Ascending aorta (tissue), 2 donors: ENCODE measurements at places on chromosomes 13 and 19.
A peak's percentile ranks its signal among the peaks of the same experiment; 100 is the strongest.

DNA sequence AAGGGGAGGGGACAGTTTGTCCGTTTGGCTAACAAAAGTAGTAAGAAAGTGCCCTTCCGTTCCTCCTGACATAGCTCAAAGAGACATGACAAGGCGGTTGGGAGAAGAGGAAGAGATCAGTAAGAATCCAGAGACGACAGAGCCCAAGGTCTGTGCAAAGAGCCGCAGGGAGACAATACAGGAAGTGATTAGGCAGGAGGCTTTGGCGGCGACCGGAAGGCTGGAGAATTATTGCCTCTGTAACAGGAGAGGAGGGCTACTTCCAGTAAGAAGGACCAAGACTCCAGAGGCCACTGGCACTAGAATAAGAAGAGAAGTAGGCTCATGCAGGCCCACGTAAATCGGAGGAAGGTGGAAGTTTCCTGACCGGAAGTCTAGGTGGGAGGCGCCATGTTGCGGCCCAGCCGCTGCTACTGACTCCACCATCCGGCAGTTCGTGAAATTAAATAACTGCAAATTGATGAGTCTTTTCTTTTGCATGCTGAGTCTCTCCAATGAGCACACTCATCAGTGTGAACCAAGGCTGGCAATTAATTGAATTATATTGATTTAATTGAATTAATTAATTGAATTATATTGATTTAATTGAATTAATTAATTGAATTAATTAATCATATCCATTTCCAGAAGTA lies 9.9 kb downstream of the RFX2 start:
- peak overlapping the region; percentile 90 for H3K27ac ChIP-seq
- peak overlapping the region; percentile 11 for H3K4me3 ChIP-seq
- DNase-seq: no peak
- no peaks in the 10 kb centered on the region for H3K27me3 ChIP-seq

DNA sequence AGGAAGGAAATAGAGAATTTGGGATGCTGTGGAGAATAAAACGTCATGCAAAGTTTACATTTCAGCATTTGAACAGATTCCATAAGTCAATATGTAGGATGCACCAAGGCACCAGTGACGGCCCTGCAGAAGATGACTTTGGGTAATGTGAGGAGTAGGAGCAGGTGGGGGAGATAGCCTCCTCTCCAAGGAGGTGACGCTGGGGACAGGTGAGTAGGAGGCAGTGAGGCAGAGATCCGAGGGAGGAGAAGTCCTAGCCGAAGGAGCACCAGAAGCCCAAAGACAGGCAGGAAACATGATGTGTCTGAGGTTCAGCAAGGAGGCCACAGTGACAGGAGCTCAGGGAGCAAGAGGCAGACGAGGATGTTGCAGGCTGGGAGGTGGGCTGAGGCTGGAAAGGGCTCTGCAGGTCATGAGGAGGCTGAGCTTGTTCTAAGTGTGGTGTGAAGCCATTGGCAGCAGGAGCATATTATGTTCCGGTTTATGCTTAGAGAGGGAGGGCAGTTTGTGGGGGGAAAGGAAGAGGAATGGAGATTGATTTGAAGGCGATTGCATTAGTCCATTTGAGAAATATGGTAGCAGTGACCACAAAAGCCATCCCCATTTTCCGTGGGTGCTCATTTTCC lies 55.7 kb upstream of the C1QTNF9 start:
- no peak overlapping the region for H3K27ac ChIP-seq
- no peak overlapping the region for H3K4me3 ChIP-seq
- no peak for DNase-seq
- H3K36me3 ChIP-seq: no peaks in the 10 kb centered on the region

DNA sequence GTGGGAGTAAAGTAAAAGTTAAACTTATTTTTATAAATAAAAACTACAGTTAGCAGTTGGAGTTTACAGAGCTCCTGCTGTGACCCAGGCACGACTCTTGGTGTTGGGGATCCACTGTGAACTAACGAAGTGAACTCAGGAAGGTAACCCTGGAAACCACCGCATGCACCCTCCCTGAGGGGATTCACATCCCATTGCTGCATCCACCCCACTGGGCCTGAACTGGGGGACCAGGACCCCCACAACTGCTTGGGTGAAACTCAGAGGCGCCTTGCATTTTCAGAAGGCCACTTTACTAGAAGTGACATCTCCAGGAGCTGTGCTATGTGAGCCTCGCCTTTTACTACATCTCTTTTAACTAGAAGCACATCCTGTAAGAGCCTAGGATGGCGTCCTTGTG lies 166.4 kb downstream of the TEX29 start:
- no peak overlapping the region for H3K4me3 ChIP-seq
- no peaks in the 10 kb centered on the region for H3K27me3 ChIP-seq
- no peaks in the 10 kb centered on the region for H3K36me3 ChIP-seq
- H3K27ac ChIP-seq: no peak overlapping the region

GRCh38 chr13:65456150-65456912 lies 1773.8 kb downstream of the PCDH9 start:
- H3K36me3 ChIP-seq: no peaks in the 10 kb centered on the region
- H3K4me1 ChIP-seq: no peaks in the 10 kb centered on the region
- no peak overlapping the region for H3K4me3 ChIP-seq

DNA sequence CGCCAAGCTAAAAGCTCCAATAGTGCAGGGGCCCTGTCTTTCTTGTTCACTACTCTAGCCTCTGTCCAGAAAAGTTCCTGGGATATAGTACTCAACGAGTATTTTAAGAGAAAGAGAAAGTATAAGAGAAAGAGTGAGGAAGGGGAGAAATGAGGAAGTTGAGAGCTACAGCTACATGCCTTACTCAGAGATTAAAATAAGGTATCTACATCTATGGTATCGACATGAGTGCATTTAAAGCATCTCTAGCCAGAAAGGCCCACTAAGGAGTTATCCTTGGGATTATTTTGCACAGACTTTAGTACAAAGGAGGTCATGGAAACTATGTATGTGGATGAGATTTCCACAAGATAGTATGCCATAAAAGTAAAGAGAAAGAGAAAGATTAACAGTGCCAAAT lies 28.5 kb downstream of the MYCBP2 start:
- H3K36me3 ChIP-seq: peaks cover 15% of the 10 kb centered on the region
- H3K27ac ChIP-seq: no peak overlapping the region
- no peak for DNase-seq
- H3K4me1 ChIP-seq: peaks cover 3% of the 10 kb centered on the region

DNA sequence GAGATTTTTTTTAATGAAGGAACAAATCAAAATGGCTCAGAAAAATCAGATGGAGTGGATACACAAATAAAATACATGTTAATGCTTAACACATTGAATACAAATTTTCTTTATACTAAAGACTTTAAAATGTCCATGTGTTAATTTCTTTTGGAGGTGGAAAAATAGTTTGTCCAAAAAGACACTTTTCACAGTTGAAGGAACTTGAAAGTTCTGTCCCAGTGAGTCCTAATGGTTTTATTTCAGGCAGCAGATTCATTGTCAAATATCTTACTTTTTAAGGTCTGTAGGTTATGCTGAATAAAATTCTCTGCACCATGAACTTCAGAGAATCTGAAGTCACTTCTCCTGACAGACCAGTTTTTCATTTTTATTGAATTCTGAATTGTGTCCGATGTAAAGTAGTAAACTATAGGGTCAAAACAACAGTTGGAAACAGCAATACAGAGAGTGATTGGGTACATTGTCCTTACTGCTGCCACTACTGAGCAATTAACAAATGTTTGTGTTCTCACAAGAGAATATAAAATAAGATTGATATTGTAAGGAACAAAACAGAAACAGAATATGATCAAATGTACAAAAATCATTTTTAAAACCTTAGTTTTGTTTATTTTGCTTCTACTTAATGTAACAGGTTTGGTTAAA lies 1.6 kb downstream of the LPAR6 start:
- no peaks in the 10 kb centered on the region for H3K27me3 ChIP-seq
- H3K36me3 ChIP-seq: no peaks in the 10 kb centered on the region
- peaks cover 7% of the 10 kb centered on the region for H3K4me1 ChIP-seq
- peak overlapping the region; percentile 62 for H3K27ac ChIP-seq
- DNase-seq: no peak

DNA sequence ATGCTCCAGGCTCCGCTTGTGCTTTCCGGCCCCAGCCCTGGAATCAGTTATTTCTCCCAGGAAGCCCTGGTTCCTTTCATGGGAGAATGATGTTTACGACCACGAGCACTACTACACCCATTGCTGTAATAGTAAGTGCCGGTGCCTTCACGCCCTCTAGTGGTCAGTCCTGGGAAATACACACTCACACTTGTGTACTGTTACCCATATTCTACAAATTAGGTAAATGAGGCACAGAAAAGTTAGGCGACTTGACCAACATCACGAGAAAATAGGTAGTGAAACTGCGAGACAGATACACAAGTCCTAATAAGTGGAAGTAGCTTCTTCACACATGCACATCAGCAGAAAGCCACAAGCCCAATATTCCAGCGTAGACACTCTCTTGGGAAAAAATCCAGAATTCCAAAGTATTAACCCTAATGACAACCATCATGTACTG lies 21.7 kb downstream of the CEACAM21 start:
- H3K27ac ChIP-seq: no peak overlapping the region
- no peaks in the 10 kb centered on the region for H3K27me3 ChIP-seq
- peak; percentile 83 for DNase-seq

GRCh38 chr13:23202383-23202782 lies 21.6 kb downstream of the SGCG start:
- no peaks in the 10 kb centered on the region for H3K27me3 ChIP-seq
- H3K4me3 ChIP-seq: no peak overlapping the region
- no peak for DNase-seq
- H3K36me3 ChIP-seq: no peaks in the 10 kb centered on the region
- H3K27ac ChIP-seq: no peak overlapping the region

DNA sequence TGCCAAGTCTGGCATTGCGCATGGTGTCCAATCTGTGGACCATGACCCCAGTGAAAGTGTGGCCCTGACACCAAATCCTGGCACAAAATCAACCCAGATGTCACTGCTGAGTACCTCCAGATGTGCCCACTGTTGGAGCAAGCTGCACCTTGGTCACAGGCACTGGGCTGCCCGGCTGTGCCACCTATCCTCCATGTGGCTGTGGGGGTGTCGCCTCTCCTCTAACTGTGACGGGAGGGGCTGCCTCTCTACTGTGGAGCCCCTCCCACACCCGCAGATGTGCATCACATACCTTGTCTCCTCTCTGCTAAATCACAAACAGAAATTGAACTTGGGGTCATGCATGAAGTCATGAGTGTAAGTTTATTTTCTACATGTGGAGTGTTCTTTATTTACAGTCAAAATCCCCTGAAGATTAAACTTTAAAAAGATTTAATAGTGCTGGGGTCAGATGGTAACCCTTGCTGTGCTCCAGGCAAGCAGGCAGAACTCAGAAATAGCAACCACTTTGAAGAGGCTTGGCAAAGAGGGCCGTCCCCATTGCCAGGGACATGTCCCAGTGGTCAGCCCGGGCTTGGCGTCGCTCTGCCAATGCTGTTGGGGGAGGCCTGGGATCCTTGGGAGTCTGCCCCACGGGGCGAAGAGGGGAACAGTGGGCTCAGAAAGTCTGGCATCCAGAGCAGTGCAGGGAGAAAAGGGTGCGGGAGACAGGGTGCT lies 46.4 kb upstream of the ZNF536 start:
- no peak overlapping the region for H3K27ac ChIP-seq
- no peak overlapping the region for H3K4me3 ChIP-seq
- DNase-seq: no peak
- H3K27me3 ChIP-seq: no peaks in the 10 kb centered on the region

DNA sequence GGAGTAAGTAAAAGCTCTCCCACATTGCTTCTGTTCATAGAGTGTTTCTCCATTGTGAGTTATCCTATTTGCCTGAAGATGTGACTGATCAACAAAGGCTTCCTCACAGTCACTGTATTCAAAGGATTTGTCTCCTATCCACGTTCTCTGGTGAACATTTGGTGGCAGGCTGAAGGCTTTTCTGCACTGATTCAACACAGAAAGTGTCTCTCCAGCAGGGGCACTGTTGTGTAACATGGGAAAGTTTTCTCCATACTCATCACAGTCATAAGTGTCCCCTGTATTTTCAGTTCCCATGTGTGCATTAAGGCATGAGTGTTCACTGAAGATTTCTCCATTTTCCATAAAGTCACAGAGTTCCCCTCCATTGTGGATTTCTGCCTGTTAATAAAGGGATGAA lies 17.6 kb downstream of the ZNF121 start:
- no peak overlapping the region for H3K4me3 ChIP-seq
- no peaks in the 10 kb centered on the region for H3K27me3 ChIP-seq

GRCh38 chr19:45040059-45040771 lies 1.4 kb downstream of the CLASRP start:
- H3K4me1 ChIP-seq: peaks cover 22% of the 10 kb centered on the region
- H3K36me3 ChIP-seq: peaks cover 58% of the 10 kb centered on the region
- H3K27ac ChIP-seq: peak overlapping the region; percentile 91
- no peak for DNase-seq

- H3K27ac ChIP-seq: peak overlapping the region; percentile 94
- H3K36me3 ChIP-seq: peaks cover 64% of the 10 kb centered on the region
- DNase-seq: no peak
- H3K4me1 ChIP-seq: peaks cover 25% of the 10 kb centered on the region
- no peaks in the 10 kb centered on the region for H3K27me3 ChIP-seq
Observed at GRCh38 chr19:1254081-1254527, 5.7 kb downstream of the MIDN start.

- no peak for DNase-seq
- H3K36me3 ChIP-seq: no peaks in the 10 kb centered on the region
- H3K27ac ChIP-seq: no peak overlapping the region
- H3K4me1 ChIP-seq: no peaks in the 10 kb centered on the region
- no peaks in the 10 kb centered on the region for H3K27me3 ChIP-seq
Observed at GRCh38 chr19:38806371-38806770, 6.4 kb downstream of the LGALS4 start.

DNA sequence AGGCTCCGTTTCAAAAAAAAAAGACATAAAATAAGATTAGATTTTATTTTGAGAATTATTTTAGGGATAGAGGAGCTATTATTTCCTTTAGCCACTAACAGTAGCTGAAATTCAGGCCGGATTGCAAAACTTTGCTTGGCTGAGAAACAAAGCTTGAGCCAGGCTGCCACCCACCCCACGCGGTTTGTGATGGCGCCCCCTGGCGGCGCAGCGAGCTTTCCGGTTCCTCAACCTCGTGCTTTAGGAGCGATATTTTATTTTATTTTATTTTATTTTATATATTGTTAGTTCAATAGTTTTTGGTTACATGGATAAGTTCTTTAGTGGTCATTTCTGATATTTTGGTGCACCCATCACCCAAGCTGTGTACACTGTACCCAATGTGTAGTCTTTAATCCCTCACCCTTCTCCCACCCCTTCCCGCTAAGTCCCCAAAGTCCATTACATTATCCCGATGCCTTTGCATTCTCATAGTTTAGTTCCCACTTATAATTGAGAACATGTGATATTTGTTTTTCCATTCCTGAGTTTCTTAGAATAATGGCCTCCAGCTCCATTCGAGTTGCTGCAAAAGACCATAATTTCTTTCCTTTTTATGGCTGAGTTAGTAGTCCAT lies 19.8 kb upstream of the CEACAM4 start:
- no peaks in the 10 kb centered on the region for H3K27me3 ChIP-seq
- H3K36me3 ChIP-seq: no peaks in the 10 kb centered on the region
- H3K4me3 ChIP-seq: no peak overlapping the region
- H3K4me1 ChIP-seq: no peaks in the 10 kb centered on the region
